Activated CD4-positive, alpha-beta T cell treated with anti-CD3 and anti-CD28 coated beads, Interleukin-2, amount 10 ng/mL, durations not matched to agents 24 days and 14 days (primary cell): ENCODE measurements at places on chromosomes 7 and 10. TPM values are rescaled to one million over a fixed set of nuclear protein-coding genes. Genes with fewer than 3 reads are reported as not detected.

The GATA3 gene
- total RNA-seq: 79.7 and 81.0 TPM in 2 replicates

The CTAGE6 gene
- total RNA-seq: 0.52 and 1.5 TPM in 2 replicates

DNA sequence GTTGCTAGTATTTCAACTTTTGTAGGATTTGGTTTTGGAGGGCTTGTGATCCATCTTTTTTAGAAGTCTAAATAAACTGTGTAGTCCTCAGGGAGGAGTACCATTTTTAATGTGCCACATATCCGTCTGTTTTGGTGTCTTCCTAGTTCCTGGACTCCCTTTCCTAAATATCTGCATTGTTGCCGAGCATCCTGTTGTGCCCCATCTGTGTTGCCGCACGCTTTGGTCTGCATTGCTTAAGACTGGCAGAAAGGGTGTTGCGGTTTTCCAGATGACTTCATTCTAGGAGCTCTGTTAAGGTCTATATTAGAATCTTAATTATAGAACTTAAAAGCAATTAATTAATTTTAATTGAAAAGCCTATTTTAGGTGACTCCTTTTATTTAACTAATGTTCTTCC is 49.4 kb downstream of the RBM33 start:
- DNase-seq: no peak
- peaks cover 30% of the 10 kb centered on the region for H3K36me3 ChIP-seq
- no peak overlapping the region for H3K27ac ChIP-seq
- no peak overlapping the region for H3K4me3 ChIP-seq
- peaks cover 49% of the 10 kb centered on the region for H3K4me1 ChIP-seq
- no peaks in the 10 kb centered on the region for H3K27me3 ChIP-seq

DNA sequence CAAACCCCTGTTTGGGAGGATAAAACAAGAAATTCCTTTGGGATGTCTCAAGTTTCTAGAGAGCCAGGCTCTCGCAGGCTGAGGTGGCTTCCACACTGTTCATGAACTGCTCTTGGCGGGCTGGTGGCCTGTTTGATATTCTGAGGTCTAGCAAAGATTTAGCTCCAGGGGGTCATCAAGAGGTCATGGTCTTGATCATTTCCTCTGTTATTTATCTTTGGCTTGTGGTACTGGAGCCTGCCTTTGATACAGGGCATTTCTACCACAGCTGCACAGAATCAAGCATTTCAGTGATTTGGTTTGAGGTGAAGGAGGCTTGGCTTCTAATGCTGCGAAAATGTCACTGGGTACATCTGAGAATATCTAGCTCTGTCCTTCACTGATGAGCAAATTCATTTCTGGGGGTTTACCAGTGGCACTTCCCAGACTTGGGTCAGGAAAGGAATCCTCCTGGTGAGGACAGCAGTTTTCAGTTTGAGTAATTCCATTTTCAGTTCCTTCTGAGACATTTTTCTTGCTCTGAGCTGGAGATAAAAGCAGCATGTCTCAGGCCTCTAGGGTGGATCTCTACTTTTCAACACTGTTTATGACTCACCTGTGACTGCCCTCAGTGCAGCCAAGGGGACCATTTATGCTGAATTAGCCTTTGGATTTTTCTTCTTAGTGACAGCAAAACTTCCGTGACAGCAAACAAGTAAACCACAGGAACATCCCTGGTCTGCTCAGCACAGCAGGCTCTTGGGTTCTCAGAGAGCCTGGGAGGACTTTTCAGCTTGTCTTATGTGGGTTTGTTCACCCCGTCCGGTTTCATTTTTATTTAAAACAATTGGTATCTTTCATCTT is 312.0 kb downstream of the RNLS start:
- peak overlapping the region; percentile 84 for H3K27ac ChIP-seq
- H3K36me3 ChIP-seq: peaks cover 2% of the 10 kb centered on the region
- peaks cover 46% of the 10 kb centered on the region for H3K4me1 ChIP-seq
- peak; percentile 89 for DNase-seq
- peak overlapping the region; percentile 37 for H3K4me3 ChIP-seq

DNA sequence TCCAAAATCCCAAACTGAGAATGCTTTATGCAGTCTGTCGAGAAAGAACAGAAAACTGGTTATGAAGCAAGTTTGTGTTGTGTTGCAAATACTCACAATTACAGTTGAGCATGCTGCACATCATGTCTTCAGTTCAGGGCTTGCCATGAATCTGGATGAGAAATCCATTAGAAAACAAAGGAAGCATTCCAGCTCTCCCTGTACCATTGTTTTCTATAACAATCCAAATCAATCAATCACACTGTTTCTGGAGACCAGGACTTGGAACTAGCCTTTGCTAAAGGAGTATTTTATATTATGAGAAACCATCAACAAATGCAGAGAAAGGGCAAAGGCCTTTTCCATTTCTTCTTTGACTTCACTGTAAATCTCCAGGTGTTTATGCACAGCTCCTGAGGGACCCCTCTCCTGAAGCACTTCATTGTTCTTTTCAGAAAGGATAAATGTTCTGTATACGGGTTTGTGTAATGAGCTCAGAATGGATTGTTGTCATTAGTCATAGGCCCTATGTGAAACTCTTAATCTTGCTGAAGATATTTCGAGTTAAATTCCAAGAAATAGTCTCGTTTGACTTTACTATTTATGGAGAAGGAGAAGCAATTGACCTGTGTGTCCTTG is 364.7 kb upstream of the POM121L12 start:
- no peaks in the 10 kb centered on the region for H3K4me1 ChIP-seq
- no peaks in the 10 kb centered on the region for H3K27me3 ChIP-seq

- H3K36me3 ChIP-seq: no peaks in the 10 kb centered on the region
- H3K27me3 ChIP-seq: peaks cover 22% of the 10 kb centered on the region
- peaks cover 9% of the 10 kb centered on the region for H3K4me1 ChIP-seq
Observed at GRCh38 chr10:48638739-48639527, 34.1 kb upstream of the ARHGAP22 start.

- no peak overlapping the region for H3K27ac ChIP-seq
- DNase-seq: no peak
- no peaks in the 10 kb centered on the region for H3K36me3 ChIP-seq
- peaks cover 28% of the 10 kb centered on the region for H3K27me3 ChIP-seq
- no peaks in the 10 kb centered on the region for H3K4me1 ChIP-seq
Observed at GRCh38 chr10:116710076-116710475, 32.3 kb downstream of the HSPA12A start.

DNA sequence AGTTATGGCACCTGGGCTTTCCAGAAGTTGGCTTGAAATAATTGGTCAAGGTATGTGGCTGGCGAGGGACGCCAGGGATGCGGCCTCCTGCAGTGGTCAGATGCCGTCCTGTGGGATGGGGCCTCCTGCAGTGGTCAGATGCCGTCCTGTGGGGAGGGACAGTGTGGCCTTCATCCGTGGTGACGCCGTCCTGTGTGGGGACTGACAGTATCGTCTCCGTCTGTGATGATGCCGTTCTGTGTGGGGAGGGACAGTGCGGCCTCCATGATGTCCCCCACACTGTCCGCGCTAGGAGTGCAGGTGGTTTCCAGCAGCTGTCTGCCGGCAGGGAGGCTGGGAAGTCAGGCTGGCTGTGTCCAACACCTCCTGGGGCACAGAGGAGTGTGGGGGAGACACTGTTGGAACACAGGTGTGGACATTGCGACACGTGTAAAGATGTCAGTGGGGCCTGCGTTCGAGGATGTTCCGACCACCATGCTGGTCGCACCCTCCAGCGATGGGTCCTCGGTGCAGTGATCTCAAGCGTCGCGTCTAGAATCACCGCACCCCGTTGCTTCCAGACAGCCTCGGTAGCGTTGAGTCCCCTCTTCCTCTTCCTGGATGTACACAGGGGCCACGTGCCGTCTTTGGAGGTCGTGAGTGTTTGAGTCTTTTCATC is 52.6 kb downstream of the INPP5A start:
- DNase-seq: no peak
- H3K27ac ChIP-seq: no peak overlapping the region
- peaks cover 6% of the 10 kb centered on the region for H3K36me3 ChIP-seq
- peaks cover under 1% of the 10 kb centered on the region for H3K27me3 ChIP-seq

- H3K4me3 ChIP-seq: no peak overlapping the region
- H3K27me3 ChIP-seq: no peaks in the 10 kb centered on the region
- no peak for DNase-seq
Observed at GRCh38 chr7:38881947-38882684, 26.9 kb downstream of the VPS41 start.

- H3K27ac ChIP-seq: peak overlapping the region; percentile 50
- peaks cover 28% of the 10 kb centered on the region for H3K36me3 ChIP-seq
- H3K27me3 ChIP-seq: peaks cover 3% of the 10 kb centered on the region
- H3K4me1 ChIP-seq: peaks cover 48% of the 10 kb centered on the region
Observed at GRCh38 chr7:139036901-139037300, 1.1 kb upstream of the ZC3HAV1L start.

DNA sequence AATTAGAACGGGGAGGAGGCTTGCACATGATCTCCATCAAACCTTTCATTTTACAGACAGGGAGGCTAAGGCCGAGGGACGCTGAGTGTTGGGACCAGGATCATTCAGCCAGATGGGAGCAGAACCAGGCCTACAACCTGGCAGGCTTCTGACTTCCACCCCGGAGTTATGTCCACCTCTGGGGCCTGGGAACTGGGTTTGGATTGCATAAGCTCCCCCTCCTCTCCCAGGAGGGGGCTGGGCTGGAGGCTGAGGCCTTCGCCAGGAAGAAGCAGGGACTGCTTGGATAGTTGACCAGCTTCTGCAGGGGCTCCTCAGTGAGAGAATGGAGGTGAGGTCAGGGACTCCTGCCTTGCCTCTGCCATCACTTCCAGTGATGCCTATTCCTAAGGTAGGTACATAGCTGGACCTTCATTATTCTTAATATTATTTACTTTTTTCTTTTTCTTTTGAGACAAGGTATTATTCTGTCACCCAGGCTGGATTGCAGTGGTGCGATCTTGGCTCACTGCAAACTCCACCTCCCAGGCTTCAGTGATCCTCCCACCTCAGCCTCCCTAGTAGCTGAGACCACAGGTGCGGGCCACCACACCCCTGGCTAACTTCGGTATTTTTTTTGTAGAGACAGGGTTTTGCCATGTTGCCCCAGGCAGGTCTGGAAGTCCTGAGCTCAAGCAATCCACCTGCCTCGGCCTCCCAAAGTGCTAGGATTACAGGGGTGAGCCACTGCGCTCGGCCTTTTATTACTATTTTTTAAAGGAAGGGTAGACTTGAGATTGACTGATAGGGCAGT is 1.3 kb downstream of the SNX10 start:
- peaks cover 33% of the 10 kb centered on the region for H3K4me1 ChIP-seq
- peak overlapping the region; percentile 94 for H3K27ac ChIP-seq
- peak; percentile 66 for DNase-seq
- H3K36me3 ChIP-seq: peaks cover 13% of the 10 kb centered on the region
- H3K27me3 ChIP-seq: peaks cover 2% of the 10 kb centered on the region

- DNase-seq: no peak
- peaks cover 28% of the 10 kb centered on the region for H3K27me3 ChIP-seq
- no peak overlapping the region for H3K27ac ChIP-seq
- H3K36me3 ChIP-seq: peaks cover 4% of the 10 kb centered on the region
- H3K4me1 ChIP-seq: peaks cover 12% of the 10 kb centered on the region
Observed at GRCh38 chr10:89255793-89256192, 4.2 kb upstream of the LIPA start.

GRCh38 chr10:110069502-110069982 is 61.8 kb downstream of the ADD3 start:
- peaks cover 77% of the 10 kb centered on the region for H3K4me1 ChIP-seq
- H3K36me3 ChIP-seq: peaks cover 3% of the 10 kb centered on the region
- DNase-seq: peak; percentile 69
- H3K27ac ChIP-seq: peak overlapping the region; percentile 90

GRCh38 chr7:87202208-87202607 is 17.3 kb downstream of the TMEM243 start:
- no peak overlapping the region for H3K4me3 ChIP-seq
- H3K36me3 ChIP-seq: peaks cover 88% of the 10 kb centered on the region

GRCh38 chr10:53463539-53463938 is 691.0 kb upstream of the MBL2 start:
- no peak for DNase-seq
- no peaks in the 10 kb centered on the region for H3K36me3 ChIP-seq
- no peak overlapping the region for H3K27ac ChIP-seq

DNA sequence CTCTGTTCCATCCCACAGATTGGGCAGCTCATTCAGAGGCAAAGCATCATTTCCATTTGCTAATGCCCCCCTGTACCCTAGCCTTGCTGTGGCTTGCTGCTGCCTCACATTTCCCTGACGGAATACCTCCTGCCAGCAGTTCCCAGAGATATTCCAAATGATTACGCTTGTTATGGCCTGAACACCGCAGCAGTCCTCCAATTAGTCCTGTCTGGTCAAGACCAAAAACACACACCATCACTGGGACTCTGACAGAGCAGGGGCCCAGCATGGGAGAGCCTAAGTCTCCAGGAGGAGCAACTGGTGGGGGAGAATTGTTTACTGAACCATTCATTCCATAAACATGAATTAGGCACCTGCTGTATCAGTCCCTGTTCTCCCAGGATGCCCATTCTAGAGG is 6.1 kb downstream of the OGDHL start:
- H3K4me3 ChIP-seq: no peak overlapping the region
- no peak overlapping the region for H3K27ac ChIP-seq
- no peaks in the 10 kb centered on the region for H3K4me1 ChIP-seq
- H3K27me3 ChIP-seq: peaks cover 1% of the 10 kb centered on the region

GRCh38 chr7:115782696-115783490 is 247.7 kb downstream of the TFEC start:
- no peak for DNase-seq
- H3K27me3 ChIP-seq: no peaks in the 10 kb centered on the region
- no peaks in the 10 kb centered on the region for H3K4me1 ChIP-seq
- no peaks in the 10 kb centered on the region for H3K36me3 ChIP-seq
- H3K27ac ChIP-seq: no peak overlapping the region
